HTR-8/SVneo (cell line): ENCODE measurements at places on chromosomes 3 and 15.
A peak's percentile ranks its signal among the peaks of the same experiment; 100 is the strongest.

DNA sequence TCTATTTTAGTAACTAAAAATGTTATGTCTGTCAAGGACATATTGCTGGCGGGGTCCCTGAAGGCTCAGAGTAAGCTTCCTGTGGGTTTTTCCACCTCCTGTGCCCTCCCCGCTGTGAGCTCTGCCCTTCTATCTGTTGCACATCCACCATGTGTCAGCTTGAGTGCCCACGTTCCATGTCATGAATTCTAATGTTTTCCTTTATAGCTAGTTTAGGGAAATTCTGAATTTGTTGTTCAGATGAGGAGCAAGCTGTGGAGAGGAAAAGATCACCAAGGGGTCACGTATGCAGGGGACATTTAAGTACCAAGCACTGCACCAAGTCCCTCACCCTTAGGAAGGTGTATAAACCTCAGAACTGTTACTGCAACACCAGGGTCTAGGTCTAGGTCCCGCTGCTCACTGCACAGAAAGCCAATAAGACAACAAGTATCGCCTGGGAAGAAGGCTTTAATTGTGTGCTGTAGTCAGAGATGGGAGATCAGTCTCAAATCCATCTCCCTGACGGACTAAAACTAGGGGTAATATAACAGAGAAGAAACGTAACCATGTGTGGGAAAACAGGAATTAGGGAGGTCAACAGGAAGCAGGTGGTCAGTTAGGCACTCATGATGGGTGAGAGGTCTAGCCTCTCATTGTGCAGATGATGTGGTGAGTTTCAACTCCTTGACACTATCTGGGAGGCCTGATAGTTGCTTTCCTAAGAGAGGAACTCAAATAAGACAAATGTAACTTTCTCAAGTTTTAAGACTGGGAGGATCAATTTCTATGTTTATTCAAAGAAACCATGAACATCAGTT is 9.7 kb downstream of the GP9 start:
- DNase-seq: no peak

DNA sequence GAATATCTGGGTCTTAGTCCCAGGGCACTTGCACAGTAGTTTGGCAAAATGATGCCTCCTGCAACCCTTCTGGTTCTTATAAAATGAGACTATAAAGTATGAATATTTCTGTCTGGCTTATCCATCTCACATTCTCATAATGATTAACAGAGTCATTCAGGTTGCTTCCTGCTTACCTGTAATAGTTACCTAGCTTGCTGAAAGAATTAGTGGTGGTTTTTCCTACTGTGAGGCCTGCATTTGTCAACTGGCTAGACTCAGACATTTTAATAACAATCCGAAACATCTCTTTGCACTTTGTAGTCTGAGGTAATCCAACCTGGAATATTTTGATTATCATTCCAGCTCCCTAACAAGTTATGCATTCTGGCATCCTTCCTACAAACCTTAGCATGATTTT is 75.6 kb upstream of the POU1F1 start:
- no peak for DNase-seq

DNA sequence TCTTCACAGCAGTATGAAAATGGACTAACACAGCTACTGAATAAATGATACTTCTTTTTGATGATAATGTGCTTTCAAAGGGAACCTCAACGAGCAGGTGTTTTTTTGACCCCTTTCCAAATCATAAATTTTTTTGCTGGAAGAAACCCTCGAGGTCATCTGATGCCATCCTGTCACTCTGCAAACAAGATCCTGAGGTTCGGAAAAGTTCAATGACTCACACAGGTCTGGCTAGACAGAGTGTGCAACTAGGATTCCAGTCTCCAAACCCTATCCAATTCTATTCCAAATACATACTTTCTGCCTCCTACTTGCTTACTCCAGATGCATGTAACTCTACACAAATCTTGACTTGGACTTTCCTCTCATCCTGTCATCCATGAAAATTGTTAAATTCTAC is 124.7 kb downstream of the NEDD4 start:
- DNase-seq: no peak

DNA sequence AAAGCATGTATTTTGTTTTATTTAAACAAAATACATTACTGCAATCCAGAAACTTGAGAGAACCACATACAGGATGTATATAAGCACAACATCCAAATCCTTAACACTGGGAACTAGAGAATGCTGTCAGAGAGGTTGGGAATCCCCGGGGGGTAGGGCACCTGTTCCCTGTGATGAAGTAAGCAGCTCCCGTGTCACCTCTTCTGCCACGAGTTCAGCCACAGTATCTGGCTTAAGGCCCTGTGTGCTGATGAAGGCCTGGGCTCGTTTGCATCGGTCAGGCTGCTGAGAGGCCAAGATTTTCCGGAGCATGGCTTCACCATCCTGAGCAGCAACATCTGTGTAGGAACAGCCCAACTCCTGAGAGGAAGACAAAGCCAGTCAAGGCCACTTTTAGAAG is 36.4 kb downstream of the EIF3J start:
- DNase-seq: no peak

- DNase-seq: no peak
Measured at GRCh38 chr3:27310688-27311087, 58.5 kb downstream of the NEK10 start.

DNA sequence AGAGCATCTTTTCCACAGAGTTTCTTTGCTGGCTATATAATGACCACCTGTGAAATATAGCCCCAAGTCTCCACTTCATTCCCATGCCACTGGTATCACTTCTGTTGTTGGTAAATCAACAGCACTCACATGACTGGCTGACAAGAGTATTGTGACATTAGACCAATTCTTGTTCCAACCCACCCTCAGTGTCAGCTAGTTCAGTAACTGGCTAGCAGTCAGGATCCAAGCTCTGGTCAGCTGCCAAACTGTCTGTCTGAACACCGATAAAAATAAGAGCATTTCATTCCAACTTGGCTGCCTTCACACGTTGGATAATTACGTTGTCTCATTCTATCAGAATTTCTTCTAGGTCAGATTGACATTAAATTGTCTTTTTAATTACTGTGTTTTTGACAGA is 166.5 kb downstream of the USP13 start:
- DNase-seq: no peak

GRCh38 chr3:89212619-89213018 is 105.2 kb downstream of the EPHA3 start:
- DNase-seq: no peak

- DNase-seq: no peak
Measured at GRCh38 chr3:195956577-195956976, 48.2 kb upstream of the TNK2 start.

GRCh38 chr3:72810659-72811434 is 37.4 kb downstream of the SHQ1 start:
- DNase-seq: no peak

- DNase-seq: peak; percentile 60
Measured at GRCh38 chr15:29821416-29822099, 710 bp downstream of the TJP1 start.

DNA sequence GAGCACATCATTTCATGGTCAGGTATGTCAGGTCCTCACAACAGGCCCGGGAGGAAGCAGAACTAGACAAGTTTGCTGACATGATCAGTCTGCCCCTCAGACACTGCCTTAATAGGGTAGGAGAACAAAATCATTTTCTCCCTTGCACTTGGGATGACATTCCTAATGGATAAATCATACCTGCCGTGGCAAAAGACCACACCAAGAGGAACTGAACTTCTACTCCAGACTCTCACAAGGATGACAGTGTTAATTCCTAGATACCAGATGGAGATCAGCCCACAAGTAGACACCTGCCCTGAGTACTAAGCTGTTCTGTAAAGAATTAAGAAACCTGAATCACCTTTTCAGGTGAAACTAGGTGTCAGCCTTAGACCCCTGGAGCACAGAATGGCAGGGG is 19.5 kb downstream of the SIAH2 start:
- DNase-seq: no peak

DNA sequence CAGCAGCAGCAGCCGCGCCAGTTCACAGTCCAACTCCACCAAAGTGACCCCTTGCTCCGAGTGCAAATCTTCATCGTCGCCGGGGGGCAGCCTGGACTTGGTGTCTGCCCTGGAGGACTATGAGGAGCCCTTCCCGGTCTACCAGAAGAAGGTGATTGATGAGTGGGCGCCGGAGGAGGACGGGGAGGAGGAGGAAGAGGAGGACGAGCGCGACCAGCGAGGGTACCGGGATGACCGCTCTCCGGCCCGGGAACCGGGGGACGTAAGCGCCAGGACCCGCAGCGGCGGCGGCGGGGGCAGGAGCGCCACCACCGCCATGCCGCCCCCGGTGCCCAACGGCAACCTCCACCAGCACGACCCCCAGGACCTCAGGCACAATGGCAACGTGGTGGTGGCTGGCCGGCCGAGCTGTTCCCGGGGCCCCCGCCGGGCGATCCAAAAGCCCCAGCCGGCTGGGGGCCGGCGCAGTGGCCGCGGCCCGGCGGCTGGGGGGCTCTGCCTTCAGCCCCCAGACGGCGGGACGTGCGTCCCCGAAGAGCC is 224.1 kb upstream of the IL12A start:
- no peak for DNase-seq

DNA sequence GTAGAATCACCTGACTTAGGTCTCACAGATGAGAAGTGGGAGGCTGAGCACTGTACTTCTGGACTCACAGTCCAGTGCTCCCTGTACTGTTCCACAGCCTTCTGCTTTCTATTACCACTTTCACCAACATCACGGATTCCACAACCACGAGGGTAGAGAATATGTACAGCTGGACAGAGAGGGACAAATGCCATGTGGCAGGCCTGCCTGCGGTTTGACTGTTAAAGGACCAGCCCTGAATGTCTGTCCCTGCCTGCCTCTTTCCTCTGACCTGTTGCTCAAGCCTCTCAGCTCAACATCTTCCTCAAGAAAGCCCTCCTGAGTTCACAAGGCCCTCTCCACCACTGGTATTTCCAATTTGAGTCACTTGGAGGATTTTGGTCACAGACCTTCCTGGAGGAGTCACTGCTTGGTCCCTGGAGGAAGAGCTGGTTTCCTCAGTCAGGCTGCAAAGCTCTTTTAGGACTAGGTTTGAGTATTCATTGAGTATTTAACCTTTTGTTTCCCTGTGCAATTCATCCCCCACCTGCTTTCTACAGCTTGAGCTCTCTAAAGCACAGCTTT is 49.1 kb downstream of the RAB11A start:
- DNase-seq: no peak

- DNase-seq: no peak
Measured at GRCh38 chr15:70726753-70727152, 36.6 kb downstream of the UACA start.

DNA sequence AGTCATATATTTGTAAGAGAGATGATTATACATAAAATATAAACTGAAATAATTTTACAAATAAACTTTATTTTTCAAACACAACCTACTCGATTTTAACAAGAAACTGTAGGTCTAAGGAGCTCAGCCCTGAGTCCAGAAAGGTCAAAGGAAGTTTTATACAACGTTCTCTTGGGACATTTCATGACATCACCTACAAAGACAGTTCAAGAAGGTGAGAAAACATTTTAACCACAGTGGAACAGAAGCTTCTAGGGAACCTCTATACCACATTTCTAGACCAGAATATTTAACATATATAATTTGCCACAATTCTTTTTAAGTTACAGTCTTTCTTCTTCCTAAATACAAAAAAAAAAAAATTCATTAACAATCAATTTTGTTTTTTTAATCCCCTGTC is 40.1 kb downstream of the CBLB start:
- DNase-seq: no peak

- DNase-seq: no peak
Measured at GRCh38 chr3:20405744-20406143, 219.7 kb upstream of the SGO1 start.

DNA sequence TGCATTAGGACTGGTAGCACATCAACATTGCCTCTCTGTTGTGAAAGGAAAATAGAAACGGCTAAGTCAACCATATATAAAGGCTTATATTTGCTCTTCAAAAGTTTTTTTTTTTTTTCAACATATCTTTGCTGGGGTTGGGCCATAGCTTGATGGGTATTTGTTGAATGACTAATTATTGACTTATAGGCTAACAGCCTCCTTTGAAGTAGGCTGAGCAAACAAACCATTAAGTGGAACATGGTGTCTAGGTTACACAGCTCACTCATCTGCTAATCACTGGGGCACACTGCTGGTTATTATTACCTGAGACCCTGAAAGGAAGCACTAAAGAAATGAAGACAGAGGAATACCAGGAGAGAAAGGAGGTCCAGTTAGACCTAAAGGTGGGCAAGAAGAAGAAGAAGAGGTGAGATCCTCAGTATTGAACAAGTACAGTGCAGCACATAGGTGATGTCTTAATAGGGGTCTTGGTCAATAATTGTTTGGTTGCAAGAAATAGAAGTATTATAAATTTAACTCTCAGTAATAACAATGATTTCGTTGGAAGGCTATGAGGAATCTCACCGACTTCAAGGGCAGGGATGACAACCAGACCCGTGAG is 139.4 kb downstream of the RPLP1 start:
- DNase-seq: no peak

GRCh38 chr15:57619746-57620145 is 28.0 kb downstream of the MYZAP start:
- DNase-seq: no peak

- DNase-seq: no peak
Measured at GRCh38 chr3:55362210-55362960, 124.7 kb downstream of the WNT5A start.

DNA sequence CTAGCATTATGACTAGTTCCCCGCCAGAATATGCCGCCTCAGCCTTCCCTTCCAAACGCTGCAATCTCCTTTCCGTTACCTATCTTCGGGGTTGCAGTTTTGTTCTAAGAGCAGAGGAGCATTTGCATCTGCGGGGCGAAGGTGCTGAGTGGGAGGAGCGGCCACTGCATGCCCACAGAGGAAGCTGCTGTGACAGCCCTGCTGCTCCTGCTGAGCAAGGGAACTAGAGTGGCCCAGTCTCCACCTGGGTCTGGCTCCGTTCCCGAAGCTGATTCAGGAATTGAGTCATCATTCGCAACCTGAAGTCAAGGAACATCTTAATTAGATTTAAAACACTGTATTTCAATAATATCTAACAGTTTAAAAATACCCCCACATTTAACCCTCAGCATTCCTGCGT is 98.2 kb upstream of the TJP1 start:
- no peak for DNase-seq

- DNase-seq: no peak
Measured at GRCh38 chr3:177108648-177109047, 88.6 kb downstream of the TBL1XR1 start.

GRCh38 chr15:95291898-95292472 is 1038.5 kb upstream of the NR2F2 start:
- DNase-seq: peak; percentile 26

GRCh38 chr3:30324587-30324986 is 281.8 kb upstream of the TGFBR2 start:
- no peak for DNase-seq

GRCh38 chr15:88605189-88606069 is 15.7 kb upstream of the AEN start:
- DNase-seq: no peak

GRCh38 chr15:70505411-70505919 is 257.9 kb downstream of the UACA start:
- DNase-seq: peak; percentile 76
